T47D (cell line): ENCODE measurements at places on chromosomes 2 and 18.

GRCh38 chr2:159863526-159864160 lies 65.6 kb upstream of the CD302 start:
- peak; percentile 48 for DNase-seq

- DNase-seq: no peak
Observed at GRCh38 chr2:28949617-28950305, 31.3 kb upstream of the TOGARAM2 start.

DNA sequence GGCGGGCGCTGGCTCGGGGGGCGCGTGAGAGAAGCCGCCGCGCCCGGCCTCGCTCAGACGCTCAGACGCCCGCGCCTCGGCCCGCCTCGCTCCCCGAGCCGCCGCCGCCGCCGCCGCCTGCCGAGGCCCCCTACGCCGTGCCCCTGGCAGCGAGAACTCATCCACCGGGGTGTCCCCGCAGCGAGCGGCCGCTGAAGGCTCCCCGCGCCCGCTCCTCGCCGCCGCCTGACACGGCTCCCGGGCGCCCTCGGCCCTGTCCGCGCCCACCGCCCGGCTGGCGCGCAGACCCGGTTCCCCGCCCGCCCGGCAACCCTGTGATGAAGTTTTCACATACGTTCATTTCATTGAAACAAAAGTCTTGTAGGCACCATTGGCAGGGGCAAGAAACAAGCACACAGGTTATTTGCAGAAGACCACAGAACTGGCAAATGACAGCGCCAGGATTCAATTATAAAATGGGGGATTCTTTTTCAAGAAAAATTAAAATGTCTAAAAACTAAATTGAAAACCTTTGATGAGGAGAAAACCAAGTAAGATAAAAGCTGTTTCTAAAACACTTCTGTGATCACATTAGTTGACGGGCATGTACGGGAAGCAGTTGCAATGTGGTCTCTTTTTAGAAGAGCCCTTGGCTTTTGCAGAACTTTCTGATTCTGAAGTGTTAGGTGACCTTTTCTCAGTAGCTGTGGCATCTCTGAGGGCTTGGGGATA lies 50.5 kb upstream of the TUBA3D start:
- no peak for DNase-seq

- DNase-seq: no peak
Observed at GRCh38 chr2:88176352-88176984, 6.3 kb downstream of the THNSL2 start.

GRCh38 chr18:45201029-45201428 lies 414.2 kb upstream of the SLC14A2 start:
- no peak for DNase-seq

- no peak for DNase-seq
Observed at GRCh38 chr18:62937065-62937464, 221.7 kb downstream of the PHLPP1 start.

- no peak for DNase-seq
Observed at GRCh38 chr18:43278355-43278754, 1.1 kb upstream of the SYT4 start.

DNA sequence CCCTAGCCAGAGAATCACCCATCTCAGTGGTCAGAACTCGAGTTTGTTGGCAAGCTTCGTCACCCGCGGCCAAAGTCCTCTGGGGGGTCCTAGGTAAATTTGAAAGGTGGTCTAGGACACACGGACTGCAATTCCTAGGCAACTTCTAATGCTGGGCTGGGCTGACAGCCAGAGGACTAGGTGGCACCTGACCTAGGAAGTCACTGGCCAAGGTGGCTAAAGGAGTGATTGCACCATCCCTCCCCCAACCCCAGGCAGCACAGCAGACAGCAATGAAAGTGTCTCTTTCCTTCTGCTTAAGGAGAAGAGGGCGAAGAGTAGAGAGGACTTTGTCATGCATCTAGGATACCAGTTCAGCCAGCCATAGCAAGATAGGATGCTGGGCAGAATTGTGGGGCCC lies 110.9 kb downstream of the CABYR start:
- DNase-seq: no peak

- no peak for DNase-seq
Observed at GRCh38 chr2:216621292-216621691, 11.9 kb upstream of the IGFBP2 start.

GRCh38 chr2:178386986-178387597 lies 63.9 kb downstream of the PRKRA start:
- no peak for DNase-seq

GRCh38 chr2:190149908-190150307 lies 87.4 kb upstream of the MSTN start:
- DNase-seq: no peak

DNA sequence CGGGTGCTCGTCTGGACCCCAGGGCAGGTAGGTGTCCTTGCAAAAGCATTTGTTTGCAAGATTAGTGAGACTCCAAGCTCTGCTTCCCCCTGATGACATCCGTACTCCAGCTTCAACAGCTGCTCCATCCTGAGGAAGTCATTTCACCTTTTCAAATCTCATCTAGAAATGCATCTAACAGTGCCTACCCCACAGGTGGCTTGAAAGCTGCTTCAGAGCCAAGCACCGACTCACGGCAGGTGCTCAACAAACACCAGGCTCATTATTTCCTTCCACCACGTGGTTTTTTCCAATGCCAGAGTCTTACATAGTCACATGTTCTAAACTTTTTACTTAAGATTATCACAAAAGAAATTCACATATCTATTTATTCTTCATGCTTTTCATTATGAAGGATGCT lies 31.9 kb downstream of the CNGA3 start:
- no peak for DNase-seq

- no peak for DNase-seq
Observed at GRCh38 chr2:26346454-26347053, at the start of gene ADGRF3. Gene ADGRF3 (minus strand): TSS chr2:26346789. CDS start chr2:26346234, 555 bp downstream.
